ENCODE measurements at places on chromosomes 4 and X.

GRCh38 chrX:20230406-20230805, 36.3 kb downstream of the RPS6KA3 start:
- no peak for DNase-seq

DNA sequence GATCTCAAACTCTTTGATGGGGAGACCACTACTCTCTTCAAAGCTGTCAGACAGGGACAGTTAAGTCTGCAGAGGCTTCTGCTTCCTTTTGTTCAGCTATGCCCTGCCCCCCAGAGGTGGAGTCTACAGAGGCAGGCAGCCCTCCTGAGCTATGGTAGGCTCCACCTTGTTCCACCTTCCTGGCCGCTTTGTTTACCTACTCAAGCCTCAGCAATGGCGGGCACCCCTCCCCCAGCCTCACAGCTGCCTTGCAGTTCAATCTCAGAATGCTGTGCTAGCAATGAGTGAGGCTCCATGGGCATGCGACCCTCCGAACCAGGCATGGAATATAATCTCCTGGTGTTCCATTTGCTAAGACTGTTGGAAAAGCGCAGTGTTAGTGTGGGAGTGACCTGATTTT, 42.1 kb upstream of the UGT2B10 start:
- DNase-seq, result no peak

DNA sequence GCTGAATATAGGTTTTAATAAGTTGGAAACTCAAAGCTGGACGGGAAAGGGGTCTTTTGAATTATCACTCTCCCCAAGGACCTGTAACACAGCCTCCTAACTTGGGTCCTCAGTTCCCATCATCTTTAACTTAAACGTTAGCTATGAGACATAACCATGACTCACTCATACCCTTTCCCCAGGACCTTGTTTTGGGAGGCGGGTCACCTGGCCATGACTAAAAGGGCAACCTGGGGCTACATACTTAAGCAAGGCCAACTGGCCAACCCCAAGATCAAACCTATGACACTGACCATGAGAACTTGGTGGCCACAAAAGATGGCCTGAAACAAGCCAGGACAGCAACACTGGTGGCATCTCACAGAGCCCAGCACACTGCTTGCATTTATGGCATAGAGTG, 89.0 kb downstream of the SH3KBP1 start:
- DNase-seq, result peak; percentile 53

- DNase-seq, result no peak
Observed at GRCh38 chrX:134183665-134184064, 53.3 kb upstream of the CCDC160 start.

GRCh38 chrX:69097451-69098236, 67.6 kb downstream of the PJA1 start:
- DNase-seq, result no peak

GRCh38 chr4:113080050-113080449, 30.6 kb downstream of the ANK2 start:
- DNase-seq, result no peak

GRCh38 chr4:146661367-146661766, 22.7 kb downstream of the POU4F2 start:
- no peak for DNase-seq

- DNase-seq, result peak; percentile 1
Observed at GRCh38 chr4:3269991-3270611, 21.1 kb downstream of the MSANTD1 start.

DNA sequence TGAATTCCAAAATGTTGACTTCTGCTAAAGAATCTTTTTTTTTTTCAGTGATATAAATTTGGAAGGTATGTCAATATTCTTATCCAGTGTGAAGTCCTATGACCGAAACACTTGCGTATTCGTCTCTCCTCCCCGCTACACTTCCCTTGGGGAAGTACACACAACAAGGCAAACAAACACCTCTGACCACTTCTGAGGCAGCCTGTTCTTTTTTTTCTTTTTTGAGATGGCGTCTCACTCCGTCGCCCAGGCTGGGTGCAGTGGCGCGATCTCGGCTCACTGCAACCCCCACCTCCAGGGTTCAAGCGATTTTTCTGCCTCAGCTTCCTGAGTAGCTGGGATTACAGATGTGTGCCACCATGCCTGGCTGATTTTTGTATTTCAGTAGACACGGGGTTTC, 78.1 kb upstream of the DHRSX start:
- DNase-seq, result no peak

DNA sequence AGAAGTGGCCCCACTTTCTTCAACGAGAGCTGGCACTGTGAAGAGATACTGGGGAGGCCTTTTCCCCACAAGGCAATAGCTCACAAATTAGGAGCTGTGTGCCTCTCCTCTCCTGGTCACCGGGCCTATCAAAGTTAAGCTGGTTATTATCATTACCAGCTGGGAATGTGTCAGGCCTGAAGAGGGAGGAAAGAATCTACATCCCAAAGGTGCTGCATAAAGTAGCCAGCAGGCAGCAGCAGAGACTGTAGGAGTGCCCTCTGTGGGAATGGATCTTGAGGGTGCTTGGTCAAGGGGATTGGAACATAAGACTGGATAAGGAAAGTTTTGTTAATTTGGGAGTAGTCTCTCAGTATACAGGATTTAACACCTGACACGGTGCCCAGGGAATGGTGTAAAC, 9.1 kb upstream of the TMPRSS11D start:
- no peak for DNase-seq

- no peak for DNase-seq
Observed at GRCh38 chr4:68490826-68491457, 43.7 kb downstream of the TMPRSS11E start.

GRCh38 chrX:24890677-24891076, 125.1 kb downstream of the ARX start:
- DNase-seq, result no peak

DNA sequence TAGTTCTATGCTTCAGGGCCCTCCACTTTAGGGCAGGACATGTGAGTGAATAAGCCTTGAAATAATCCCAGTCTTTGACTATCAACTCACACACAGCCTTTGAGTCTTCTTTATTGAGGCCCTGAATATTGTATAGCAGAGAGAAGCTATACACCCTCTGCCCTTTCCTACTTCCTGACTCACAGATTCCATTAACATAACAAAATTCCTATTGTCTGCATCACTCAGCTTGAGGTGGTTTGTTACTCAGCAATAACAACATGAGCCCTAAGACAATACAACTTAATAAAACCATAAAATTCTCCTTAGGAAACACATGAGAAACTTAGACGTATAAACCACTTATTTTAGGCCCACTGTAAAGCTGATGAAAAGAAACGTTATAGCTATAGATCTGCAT, 680.3 kb upstream of the DIAPH2 start:
- DNase-seq, result no peak

GRCh38 chrX:134670134-134670924, 12.1 kb upstream of the PLAC1 start:
- DNase-seq, result no peak

- peak; percentile 59 for DNase-seq
Observed at GRCh38 chrX:12894074-12895030, 12.1 kb upstream of the TLR8 start.

- DNase-seq, result no peak
Observed at GRCh38 chr4:164904941-164905340, 28.0 kb downstream of the APELA start.

DNA sequence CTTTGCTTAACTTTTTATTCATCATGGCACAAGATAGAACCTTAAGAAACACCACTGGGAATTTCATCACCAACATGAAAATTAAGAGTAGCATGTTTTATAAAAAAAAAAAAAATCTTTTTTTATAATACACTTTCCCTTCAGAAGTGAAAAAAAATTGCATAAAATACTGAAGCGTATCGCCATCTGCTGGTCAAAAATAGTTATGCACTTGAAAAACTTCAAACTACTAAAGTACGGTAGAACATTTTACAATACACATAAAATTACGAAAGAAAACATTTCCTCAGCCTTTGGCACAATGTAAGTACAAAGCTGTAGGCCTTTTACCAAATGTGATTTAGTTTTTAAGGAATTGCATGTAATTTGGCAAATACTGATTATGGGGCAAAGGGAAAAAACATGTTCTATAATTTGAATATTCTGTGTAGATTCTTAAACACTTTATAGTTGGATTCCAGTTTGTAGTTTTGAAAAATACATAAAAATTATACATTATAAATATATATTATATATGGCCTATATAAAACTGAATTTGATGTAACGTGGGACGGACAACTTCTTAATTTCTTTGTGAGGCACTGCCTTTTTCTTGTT, 26.5 kb downstream of the HCCS start:
- no peak for DNase-seq

- DNase-seq, result peak; percentile 51
Observed at GRCh38 chrX:39336671-39337311, 535.5 kb downstream of the MID1IP1 start.

DNA sequence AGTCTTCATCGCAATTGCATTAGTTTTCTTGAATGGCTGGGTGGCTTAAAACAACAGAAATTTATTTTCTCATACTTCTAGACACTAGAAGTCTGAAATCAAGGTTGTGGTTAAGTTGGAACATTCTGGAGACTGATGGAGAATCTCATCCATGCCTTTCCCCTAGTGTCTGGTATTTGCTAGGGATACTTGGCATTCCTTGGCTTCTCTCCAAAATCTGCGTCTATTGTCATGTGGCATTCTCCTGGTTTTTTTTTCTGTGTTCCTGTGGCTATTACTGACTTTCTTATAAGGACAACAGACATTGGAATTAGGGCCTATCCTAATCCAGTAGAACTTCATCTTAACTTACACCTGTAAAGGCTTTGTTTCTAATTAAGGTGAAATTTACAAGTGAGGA, 272.8 kb upstream of the EPHA5 start:
- DNase-seq, result no peak

DNA sequence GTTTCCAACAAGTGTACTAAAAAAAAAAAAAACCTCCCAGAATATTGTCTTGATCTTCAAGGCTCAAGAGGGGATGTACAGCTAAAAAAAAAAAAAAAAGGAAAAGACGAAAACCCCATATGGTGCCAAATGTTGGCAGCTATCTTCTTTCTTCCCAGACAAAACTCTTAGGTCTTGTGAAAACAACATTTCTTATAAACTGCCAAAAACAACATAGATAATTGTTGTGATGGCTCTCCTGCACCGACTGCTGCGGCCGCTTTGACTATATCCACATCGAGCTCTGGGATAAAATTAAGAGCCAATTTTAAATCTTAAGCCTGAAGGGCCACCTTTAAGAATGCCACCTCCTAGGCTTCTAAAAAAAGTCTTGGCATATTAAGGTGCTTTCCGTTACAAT, 23.5 kb downstream of the PDGFC start:
- no peak for DNase-seq

DNA sequence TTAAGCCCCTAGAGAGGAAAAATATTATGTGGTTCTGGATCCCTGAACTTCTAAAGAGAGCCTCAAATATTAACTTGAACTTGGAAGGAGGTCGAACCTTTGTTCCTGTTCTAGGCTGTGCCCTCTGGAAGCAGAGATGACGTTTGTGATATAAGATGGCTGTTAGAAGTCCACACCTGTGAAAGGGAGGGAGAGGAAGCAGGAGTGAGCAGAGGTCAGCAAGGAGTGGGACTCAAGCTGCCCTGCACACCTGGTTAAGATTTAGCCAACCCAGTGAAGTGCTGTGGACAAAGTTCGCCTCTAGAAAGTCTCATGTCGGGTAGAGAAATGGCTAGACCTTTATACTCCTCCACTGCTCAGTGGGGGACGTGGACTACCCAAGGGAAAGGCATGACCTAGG, 566.2 kb downstream of the MID1IP1 start:
- no peak for DNase-seq

- DNase-seq, result no peak
Observed at GRCh38 chr4:123705419-123705818, 308.8 kb downstream of the SPRY1 start.

DNA sequence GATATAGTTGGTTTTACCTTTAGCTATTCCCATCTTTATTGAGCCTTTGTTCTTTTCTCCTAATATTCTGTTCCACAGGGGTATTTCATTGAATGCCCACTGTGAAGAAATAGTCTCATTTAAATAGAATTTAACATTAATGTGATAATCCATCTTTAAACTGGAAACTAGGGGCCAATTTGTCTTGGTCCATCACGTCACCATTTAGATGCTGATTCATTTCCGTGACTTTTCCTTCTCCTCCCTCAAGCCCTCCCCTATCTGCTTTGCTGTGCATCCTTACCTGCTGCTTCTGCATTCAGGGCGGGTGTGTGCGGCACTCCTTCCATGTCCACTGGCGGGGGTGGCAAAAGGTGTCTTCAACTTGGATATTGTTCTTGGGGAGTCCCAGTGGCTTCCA, 241.1 kb downstream of the FBXW7 start:
- no peak for DNase-seq

DNA sequence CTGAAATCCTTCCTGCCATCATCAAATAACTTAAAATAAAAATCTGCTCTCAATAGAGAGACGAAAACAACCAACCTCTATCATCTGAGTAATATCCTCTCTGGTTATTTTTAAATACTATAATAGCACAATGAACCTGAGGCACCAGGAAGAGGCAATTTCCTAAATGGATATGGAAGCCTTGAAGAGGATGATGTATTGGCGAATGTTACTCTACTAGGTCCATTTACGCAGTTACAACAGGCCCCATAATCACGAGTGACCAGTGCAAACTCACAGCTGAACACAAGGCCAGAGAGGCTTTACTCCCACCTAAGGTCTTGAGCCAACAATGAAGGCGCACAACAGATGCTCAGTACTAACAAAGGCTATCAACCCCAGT, 678.8 kb upstream of the NR3C2 start:
- no peak for DNase-seq

DNA sequence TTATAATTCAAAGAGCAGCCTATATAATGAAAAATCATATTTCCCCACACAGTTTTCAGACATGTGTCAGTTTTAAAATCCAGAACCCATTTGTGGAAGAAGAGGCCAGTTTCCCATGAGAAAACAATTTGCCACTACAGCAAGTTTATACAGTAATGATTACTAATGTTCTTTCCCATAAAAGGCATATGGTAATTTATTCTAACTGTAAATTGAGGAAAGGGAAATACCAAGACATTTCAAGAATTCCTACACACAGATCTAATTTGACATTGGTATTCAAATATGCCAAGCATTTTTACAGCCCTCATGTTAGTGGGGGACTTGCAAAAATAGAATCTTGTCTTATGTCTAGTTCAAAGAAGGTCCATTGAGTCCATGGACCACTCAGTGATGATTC, 1368.6 kb downstream of the FSTL5 start:
- DNase-seq, result no peak

GRCh38 chrX:53433651-53434639, at the start of gene HSD17B10:
HSD17B10 (minus strand) TSS chrX:53434370; CDS start chrX:53434345, 25 bp downstream.
- DNase-seq, result peak; percentile 88

DNA sequence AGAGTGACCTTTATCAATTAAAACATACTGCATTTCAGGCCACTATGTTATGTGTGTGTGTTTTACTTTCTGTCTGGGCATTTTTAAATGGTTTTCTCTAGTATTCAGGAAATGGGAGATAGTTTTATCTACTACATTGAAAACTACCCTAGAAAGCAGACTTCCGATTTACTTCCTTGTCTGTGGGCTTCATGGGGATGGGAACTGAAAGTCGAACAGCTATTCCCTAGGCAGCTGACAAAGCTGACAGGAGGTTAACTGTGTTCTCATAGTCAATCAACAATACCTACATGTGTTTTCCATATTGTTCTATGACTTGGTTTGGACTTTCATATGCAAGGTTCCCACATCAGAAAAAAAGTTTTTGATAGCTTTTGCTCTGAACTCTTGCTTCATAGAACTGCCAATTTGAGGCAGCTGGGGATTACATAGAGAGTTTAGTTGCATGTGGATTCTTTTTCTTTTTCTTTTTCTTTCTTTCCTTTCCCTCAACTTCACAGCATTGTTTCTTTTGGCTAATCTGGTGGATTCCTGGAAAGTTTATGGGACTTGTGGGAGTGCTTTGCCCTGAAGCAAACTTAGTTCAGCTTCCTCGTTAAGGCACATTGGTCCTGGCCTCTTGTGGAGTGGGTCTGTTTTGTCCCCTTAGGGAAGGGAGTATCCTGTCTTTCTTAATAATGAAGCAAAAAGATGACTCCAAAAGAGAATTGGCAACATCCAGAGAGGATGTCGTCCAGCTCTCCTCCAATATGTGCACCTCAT, 327.1 kb upstream of the GIMD1 start:
- DNase-seq, result no peak

Measured in activated naive CD4-positive, alpha-beta T cell treated with anti-CD3 and anti-CD28 coated beads for 36 hours (primary cell).